ENCODE measurements at places on chromosomes 11 and 22.

GRCh38 chr11:61712314-61712713 is 32.1 kb downstream of the DAGLA start:
- DNase-seq: no peak

GRCh38 chr11:12749442-12749841 is 75.2 kb downstream of the TEAD1 start:
- DNase-seq: no peak

DNA sequence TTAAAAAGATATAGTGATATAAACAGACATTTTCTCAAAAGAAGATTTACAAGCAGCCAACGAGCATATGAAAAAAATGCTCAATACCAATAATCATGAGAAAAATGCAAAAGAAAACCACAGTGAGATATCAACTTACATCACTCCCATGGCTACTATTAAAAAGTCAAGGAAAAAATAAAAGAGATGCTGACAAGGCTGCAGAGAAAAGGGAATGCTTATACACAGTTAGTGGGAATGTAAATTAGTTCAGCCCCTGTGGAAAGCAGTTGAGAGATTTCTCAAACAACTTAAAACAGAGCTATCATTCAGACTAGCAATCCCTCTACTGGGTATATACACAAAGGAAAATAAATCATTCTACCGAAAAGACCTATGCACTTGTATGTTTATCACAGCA is 97.1 kb upstream of the CARD18 start:
- DNase-seq: no peak

DNA sequence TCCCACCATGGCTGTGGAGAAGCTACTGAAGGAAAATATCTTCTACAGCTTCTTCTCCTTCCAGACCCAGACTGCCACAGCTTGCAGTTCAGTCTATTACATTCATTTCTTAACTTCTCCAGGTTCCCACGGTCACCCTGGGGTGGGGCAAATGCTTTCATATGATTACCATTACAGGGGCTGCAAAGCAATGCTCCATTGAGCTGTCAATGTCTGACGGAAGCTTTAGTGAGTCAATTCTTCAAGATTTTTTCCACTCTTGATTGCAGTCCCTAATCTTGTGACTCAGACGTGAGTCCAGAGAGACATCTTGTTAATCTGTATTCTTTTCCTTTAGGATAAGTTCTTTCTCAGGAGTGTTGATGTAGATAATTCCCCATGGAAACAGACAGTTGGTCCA is 233.4 kb upstream of the DDI1 start:
- DNase-seq: no peak

- DNase-seq: no peak
Measured at GRCh38 chr11:30006876-30007275, 10.0 kb downstream of the KCNA4 start.

DNA sequence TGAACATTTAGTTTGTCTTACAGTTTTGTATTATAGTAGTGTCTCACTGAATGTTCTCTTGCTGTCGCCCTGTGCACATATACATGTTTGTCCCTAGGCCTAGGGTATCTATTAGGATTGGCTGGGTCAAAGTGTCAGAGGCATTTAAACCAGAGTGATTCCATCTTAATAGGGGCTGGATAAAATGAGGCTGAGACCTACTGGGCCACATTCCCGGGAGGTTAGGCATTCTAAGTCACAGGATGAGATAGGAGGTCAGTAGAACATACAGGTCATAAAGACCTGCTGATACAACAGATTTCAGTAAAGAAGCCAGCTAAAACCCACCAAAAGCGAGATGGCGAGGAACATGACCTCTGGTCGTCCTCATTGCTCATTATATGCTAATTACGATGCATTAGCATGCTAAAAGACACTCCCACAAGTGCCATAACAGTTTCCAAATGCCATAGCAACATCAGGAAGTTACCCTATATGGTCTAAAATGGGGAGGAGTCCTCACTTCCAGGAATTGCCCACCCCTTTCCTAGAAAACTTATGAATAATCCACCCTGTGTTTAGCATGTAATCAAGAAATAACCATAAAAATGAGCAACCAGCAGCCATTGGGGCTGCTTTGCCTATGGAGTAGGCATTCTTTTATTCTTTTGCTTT is 82.6 kb downstream of the LDLRAD3 start:
- no peak for DNase-seq
